ENCODE measurements at places on chromosomes 11 and 22.

DNA sequence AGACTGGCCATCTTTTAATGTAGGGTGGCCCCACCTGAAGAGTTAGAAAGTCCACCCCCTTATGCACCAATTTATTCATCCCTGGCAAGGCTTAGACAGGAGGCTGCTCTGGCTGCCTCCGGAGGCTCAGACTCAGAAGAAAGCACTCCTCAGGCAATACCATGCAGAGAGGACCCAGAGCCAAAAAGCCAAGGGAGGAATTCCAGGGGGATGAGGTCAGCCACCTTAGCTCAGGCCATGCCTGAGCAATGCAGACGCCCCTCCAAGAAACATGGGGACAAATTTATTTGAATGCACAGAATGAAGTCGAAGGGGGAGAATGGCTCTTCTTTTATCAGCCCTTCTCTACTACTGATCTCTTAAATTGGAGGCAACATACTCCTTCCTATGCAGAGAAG, 39.7 kb upstream of the GLYAT start:
- no peak for DNase-seq

DNA sequence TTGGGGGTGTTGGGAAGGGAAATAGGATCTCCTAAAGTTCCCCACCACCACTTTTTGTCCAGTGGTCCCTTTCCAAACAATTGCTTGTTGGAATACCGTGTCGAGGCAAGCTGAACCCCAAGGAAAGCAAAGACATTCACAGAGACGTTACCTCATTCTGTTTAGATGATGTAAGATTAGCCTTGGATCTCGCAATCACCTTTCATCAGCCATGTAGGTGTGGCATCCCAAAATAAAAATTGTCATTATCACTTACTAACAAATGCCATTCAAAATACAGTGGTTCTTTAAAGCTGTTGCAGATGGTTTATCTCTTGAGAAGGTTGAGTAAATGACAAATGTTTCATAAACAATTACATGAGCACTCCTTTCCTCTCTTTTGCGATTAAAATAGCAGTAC, 86.5 kb upstream of the SLC25A18 start:
- DNase-seq: no peak

- no peak for DNase-seq
Measured at GRCh38 chr11:62383822-62384221, 35.0 kb upstream of the SCGB1A1 start.

- no peak for DNase-seq
Measured at GRCh38 chr22:50118557-50119168, 28.9 kb downstream of the MOV10L1 start.

DNA sequence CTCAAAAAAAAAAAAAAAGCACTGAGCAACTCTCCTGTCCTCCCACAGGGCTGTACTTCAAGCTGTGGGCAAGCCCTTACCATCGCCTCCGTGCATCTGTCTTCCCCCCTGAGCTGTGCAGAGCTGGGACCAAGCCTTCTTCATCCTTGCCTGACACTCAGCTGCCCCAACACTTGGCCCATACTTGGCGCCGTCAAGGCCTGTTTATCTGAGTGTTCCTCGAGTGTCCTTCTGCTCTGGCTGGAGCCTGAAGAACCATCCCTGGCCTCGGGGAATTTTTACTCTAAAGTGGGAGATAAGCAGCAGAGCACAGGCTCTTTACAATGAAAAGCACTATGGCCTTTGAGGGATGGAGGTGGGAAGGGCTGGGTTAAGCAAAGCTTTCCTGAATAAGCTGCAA, 1.6 kb upstream of the TIRAP start:
- DNase-seq: no peak

DNA sequence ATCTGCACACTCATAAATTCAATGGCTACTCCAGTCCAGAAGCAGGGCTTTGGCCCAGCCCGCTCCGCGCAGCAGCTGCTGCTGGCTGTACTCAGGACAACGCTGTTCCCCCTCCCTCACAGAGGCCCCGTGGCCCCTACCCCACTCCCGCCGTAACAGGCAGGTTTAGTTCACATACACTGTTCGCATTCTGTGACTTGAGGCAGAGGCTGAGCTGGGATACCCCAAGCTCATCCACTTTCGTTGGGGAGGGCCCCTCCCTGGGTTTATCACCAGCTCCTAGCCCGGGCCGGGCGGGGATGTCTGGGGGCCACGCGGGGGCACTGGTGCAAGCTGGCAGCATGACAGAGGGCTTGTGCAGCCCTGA, 52.4 kb downstream of the SYT13 start:
- no peak for DNase-seq

GRCh38 chr11:19337779-19338178, 97.0 kb upstream of the E2F8 start:
- no peak for DNase-seq

DNA sequence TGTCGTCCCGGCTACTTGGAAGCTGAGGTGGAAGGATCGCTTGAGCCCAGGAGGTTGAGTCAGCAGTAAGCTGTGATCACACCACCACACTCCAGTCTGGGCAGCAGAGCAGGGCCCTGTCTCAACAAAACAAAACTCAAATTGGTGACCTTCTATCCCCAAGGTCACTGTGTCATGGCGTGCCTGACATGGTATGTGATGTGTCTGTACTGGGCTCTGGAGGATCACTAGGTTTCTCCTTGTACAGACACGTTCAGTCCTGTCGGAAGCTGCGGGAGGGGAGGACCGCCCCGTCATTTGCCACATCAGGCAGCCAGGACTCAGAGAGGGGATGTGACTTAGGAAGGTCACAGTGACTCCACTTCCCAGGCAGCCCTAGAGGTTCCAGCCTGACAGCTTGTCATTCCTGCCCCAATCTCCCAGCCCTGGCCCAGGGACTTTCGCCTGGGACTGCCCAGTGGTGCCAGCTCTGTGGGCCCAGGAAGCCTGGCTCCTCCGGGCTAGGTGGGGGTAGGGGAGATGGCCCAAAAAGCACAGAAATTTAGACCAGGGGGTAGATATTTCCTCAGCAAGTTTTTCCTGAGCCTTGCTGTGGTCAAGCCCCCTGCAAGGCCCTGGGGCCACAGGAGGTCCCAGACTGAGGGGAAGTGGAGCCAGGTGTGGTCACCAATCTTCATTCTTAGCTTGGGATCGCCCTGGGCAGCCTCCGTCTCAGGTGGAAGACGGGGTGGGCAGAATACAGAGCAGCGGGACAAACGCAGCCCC, 53.2 kb downstream of the TRIOBP start:
- no peak for DNase-seq

DNA sequence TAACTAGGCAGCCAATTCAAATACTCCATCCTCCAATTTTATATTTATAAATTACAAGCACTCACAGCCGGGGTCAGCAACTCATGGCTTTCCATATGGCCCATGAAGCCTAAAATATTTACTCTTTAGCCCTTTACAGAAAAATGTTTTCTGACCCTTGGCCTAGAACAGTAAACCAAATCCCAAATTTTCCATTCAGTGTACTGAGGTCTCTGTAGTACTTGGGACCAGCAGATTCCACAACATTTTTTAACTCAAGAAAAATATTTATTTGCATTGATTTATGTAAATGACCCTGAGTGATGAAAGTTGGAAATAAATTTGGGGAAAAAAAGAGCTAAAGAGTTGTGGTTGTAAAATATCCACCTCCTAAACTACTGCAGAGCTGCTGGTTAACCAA, 82.6 kb downstream of the SLC1A2 start:
- DNase-seq: no peak

GRCh38 chr11:69263736-69264052, 30.3 kb upstream of the MYEOV start:
- no peak for DNase-seq

DNA sequence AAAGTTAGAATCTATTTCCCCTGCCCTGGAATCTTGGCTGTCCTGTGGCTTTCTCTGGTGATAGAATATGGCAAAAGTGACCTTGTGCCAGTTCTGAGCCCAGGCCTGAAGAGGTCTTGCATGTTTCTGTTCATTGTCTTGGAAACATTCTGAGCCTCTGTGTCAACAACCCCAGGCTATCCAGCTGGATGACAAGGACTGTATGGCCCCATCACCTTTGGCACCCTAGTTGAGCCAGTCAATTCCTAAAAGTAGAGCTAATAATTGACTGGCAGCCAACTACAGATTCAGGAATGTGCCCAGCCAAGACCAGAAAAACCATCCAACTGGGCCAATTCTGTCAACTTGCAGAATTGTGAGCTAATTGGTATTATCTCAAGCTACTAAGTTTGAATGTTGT, 514.1 kb upstream of the LARGE1 start:
- DNase-seq: no peak

- no peak for DNase-seq
Measured at GRCh38 chr11:105407101-105407500, 202.8 kb upstream of the GRIA4 start.

- no peak for DNase-seq
Measured at GRCh38 chr22:50308597-50308935, 1.1 kb upstream of the PLXNB2 start.

GRCh38 chr22:20999350-21000206, 2.3 kb downstream of the THAP7 start:
- no peak for DNase-seq

GRCh38 chr22:40281717-40282116, 64.6 kb upstream of the ADSL start:
- no peak for DNase-seq

DNA sequence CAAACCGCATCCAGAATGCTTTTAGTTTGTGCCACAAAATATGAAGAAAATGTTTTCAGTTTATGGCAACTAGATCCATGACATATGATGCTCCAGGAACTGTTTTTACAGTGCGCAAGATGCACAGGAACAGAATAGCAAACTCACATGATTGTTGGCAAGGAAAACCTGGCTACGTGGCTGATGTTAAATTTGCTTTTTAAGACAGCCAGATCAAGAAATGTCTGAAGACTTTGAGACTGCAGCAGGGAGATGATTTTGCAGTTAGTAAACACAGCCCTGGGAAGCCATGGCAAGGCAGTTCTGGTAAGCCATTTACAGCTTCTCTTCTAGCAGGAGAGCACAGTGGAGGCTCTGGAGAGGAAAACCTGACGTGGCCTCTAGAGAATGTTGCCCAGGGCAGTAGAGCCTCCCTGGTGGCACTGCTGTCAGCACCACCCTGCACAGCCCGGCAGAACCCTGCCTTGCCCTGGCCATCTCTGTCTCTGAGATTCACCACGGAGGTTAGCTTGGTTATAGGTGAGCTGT, 69.8 kb upstream of the TNRC6B start:
- DNase-seq: peak; percentile 17

- DNase-seq: no peak
Measured at GRCh38 chr11:109957000-109957399, 136.2 kb upstream of the ZC3H12C start.

GRCh38 chr22:46079861-46080821, 70.2 kb upstream of the PPARA start:
- no peak for DNase-seq

GRCh38 chr11:29256580-29256979, 760.2 kb downstream of the KCNA4 start:
- no peak for DNase-seq

DNA sequence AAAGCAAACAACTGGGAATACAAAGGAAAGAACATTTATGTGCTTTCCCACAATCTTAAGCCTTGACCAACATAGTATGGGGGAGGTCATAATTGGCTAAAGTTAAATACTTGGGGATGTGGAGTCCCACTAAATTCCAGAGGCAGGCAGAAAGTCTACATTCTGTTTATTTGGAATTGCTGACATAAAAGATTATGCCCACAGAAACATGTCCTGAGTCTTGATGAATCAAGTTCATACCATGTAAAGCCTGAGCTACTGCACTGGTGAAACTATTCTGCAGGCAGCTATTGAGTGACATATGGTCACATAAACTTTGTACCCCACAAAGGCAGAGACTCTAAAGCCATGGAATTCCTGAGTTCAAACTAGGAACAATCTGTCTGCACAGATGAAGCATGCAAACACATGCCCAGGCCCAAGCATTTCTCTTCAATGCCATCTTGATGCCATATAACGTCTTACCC, 69.9 kb upstream of the CHRM4 start:
- DNase-seq: no peak

- DNase-seq: no peak
Measured at GRCh38 chr11:12692229-12693075, 18.2 kb downstream of the TEAD1 start.

- no peak for DNase-seq
Measured at GRCh38 chr22:27045103-27045947, 387.9 kb downstream of the MIAT start.

GRCh38 chr11:113885897-113886296, 10.5 kb upstream of the USP28 start:
- no peak for DNase-seq

DNA sequence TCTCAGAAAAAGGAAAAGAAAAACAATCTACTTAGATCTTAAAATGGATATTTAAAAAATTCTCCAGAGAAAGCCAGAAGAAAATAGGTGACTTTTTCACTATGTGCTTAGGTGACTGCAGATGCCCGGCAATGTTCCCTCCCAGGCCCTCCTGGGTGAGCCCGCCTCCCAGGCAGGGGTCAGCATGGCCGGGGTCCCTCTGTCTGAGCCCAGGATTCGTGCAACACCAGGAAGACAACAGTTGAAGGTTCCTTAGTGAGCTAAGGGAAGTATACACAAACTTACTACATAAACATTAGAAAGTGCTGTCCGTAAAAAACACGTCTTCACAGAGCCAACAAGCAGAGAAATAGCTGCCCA, 11.6 kb downstream of the MAPK8IP2 start:
- no peak for DNase-seq

- DNase-seq: no peak
Measured at GRCh38 chr11:122517403-122518379, 137.8 kb upstream of the UBASH3B start.

- no peak for DNase-seq
Measured at GRCh38 chr22:29870574-29870973, 12.4 kb upstream of the MTMR3 start.

GRCh38 chr11:60972182-60973030, 926 bp downstream of the CD6 start:
- DNase-seq: no peak

DNA sequence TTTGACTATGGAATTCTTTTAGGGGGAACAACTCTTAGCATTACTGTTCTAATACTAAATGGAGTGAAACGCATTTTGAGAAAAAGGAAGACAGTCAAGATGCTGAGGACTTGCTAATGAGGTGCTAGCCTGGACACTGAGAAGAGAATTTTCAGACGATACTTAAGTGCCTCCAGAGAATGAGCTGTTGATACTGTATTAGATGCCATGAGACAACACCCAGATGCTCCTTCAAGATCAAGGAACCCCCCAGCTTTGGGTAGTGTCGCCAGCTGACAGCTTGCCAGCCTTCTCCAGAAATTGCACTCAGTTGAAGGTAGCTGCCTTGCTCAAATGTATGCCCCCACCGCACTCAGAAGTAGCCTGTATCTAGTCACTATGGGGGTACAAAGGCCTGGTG, 52.5 kb upstream of the SLC36A4 start:
- DNase-seq: no peak
